ENCODE measurements at places on chromosomes 6 and 20.
A peak's percentile ranks its signal among the peaks of the same experiment; 100 is the strongest.

GRCh38 chr6:130913120-130913519 is 85.9 kb downstream of the SMLR1 start:
- peak; percentile 40 for DNase-seq

GRCh38 chr6:158408552-158409130 is 96.4 kb downstream of the TULP4 start:
- no peak for DNase-seq

DNA sequence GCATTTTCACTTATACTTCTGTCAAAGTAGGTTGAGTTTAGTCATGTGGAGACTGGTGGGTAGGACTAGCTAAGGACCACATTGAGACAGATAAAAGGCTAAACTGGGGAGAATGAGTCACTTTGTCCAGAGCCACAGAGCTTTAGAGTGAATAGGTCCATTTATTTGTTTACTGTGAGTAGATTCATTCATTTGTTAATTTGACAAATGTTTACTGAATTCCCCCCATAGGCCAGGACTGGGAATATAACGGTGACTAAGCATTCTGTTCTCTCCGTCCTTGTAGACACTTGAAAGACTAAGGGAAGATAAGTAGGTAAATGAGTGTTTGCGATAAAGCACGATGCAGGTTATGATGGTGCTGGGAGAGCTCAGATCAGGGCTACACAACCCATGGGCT is 699.7 kb upstream of the ID4 start:
- no peak for DNase-seq

DNA sequence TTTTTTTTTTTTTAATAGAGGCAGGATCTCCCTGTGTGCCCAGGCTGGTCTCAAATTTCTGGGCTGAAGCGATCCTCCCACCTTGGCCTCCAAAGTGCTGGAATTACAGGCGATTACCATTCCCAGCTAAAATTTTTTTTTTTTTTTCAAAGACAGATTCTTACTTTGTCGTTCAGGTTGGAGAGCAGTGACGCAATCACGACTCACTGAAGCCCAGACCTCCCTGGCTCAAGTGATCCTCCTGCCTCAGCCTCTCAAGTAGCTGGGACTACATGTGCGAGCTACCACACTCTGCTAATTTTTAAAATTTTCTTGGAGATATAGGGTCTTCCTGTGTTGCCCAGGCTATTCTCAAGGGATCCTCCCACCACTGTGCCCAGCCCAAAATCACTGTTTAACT is 58.0 kb upstream of the MYO6 start:
- DNase-seq = no peak

DNA sequence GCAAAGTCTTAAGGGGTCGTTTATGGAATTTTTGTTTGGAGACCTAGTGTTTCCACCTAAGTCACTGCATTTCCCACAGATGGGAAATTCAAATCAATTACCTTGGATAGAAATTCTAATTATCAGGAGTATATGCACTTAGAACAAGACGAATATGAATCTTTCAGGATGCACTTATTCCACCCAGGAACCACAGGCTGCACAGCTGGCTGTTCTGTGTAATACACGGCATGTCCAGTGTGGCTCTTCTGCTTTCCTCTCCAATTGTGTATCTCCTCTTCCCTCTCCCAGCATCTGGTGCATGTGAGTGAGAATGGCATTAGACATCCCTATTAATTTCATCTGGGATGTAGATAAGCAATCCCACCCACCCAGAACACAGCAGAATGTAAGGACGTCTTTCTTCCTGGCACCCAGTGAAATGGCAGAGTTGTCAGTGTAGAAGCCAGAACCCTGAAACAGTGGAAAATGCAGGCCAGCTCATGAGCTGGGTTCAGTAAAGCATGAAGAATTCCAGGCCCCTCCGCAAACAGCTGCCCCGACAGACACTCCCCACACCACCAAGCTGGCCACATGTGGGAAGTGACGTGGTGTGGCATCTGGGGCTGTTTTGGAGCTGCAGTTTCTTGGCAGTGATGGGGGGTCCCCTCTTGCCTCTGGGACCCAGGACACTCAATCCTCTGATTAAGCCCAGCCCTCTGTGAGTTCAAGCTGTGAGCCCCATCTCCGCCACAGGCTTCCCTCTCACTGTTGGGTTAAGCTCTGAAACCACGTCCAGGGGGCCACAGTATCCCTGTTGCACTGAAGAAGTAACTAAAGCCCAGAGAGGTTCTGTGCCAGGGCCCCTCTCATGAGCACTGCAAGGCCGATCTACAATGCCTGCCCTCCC is 180.1 kb upstream of the CST7 start:
- DNase-seq = no peak

DNA sequence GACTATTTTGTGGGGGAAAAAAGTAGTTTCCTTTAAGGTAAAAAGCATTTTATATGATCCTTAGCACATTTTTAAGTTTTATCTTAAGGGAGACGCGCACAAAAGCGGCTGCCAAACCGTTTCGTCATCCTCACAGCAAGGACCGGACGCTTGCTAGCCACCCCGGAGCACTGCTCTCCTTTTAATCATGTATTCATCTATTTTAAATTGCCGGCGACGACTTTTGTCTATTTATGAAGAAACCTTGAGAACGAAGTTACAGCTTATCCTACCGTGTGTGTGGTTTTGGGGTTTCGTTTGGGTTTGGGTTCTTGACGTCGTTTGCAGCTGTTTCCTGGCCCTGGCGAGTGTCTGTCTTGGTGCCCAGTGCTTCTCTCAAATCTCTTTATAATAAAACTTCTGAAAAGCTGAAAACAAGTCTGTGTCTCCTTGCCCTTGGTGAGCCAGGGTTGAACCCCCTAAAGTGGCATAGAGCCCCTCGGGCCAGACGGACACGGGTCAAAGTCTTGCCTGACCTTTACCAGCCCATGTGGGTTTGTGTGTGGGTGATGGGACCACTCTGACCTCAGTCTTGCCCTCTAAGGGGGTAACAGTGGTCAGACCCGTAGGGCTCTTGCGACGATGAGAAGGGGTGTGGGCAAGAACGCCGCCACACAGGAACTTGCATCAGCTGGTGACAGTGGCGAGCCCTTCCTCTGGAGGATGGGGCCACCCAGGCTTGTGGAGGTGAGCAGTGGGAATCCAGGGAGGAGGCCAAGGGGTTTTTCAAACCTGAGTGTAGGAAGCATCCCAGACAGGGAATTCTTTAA is 117.6 kb downstream of the JPH2 start:
- DNase-seq = peak; percentile 66

All from stimulated activated CD4-positive, alpha-beta T cell treated with anti-CD3 and anti-CD28 coated beads, Interleukin-15, amount 100 ng/mL, for 24 hours (primary cell).